ENCODE measurements at places on chromosomes 6 and 20.

DNA sequence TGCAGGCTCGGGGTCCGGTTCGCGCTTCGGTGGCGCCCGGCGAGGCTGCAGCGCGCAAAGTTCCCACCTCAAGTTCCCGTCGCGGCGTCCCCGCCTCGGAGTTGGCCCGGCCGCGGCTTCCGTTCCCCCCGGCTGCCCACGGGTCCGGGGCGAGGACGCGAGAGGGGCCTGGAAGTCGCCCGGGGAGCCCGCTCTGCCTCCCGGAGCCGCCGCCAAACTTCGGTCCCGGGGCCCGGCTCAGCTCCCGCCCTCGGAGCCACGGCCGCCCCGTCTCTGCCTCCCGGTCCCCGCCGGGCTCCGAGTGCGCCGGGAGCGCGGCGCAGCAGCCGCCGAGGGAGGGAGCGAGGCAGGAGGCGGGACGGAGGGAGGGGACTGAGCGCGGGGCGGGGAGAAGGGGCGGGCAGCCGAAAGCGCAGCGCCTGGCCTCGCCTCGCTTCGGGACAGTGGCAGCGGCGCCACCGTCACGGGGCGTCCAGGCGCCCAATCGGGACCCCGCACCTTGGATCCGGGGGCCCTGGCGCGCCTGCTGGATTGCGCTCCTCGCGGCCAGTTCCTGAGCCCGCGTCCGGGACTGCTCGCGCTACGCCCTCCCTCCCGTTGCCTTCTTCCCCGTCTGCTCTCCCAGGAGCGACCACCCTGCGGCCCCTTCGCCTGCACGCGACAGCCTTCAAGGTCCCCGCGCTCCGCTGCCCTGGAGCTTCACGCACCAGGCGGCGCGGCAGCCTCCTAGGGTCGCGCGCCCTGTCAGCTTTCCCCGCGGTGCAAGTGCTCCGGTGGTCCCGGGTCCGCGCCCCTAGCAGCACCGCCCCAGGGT lies at the start of gene KCNG1:
KCNG1 (minus strand) TSS at position 305 of the 814 bp plus-strand sequence. CDS start 12,769 bp downstream, outside the sequence.
- no peak for DNase-seq

GRCh38 chr6:36054956-36055355 lies 27.3 kb downstream of the MAPK14 start:
- no peak for DNase-seq

DNA sequence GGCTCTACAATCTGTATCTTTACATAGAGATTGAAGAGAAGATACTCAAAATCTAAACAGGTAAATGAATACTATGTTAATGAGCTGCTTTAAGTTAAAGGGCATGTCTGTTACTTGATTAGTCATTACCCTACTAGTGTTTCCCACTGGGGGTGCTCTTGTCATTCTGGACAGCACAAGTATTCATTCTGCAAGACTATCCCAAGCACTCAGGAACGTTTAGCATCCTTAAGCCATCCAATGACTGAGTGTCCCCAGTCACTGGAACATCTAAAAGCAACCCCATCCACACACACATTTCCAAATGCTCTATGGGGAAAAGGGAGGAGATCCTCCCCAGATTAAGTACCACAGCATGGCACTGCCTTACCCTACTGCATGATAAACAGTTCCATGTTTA lies 25.7 kb downstream of the EZR start:
- DNase-seq, result no peak

DNA sequence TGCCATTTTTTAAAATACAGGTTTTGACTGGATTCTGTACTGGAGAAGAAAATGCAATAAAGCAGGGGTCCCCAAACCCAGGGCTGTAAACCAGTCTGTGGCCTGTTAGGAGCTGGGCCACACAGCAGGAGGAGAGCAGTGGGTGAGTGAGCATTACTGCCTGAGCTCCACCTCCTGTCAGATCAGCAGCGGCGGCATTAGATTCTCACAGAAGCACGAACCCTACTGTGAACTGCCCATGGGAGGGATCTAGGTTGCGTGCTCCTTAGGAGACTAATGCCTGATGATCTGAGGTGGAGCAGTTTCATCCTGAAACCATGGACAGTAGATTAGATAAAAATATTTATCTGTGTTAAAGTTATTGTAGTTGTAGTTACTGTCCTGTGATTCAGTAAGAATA lies 21.1 kb upstream of the FBXO9 start:
- no peak for DNase-seq
